ENCODE measurements at places on chromosomes 13 and 19.

- no peak for DNase-seq
Observed at GRCh38 chr19:30116984-30117555, 175.0 kb downstream of the URI1 start.

GRCh38 chr19:39372047-39372802, 18.7 kb downstream of the PAF1 start:
- no peak for DNase-seq

- no peak for DNase-seq
Observed at GRCh38 chr19:8083141-8083540, 30.6 kb downstream of the CCL25 start.

GRCh38 chr19:8034178-8034525, 18.4 kb upstream of the CCL25 start:
- no peak for DNase-seq

GRCh38 chr13:32041429-32041828, 9.9 kb downstream of the FRY start:
- no peak for DNase-seq

GRCh38 chr19:46614114-46614722, 10.7 kb downstream of the PTGIR start:
- DNase-seq: no peak
